Esophagus squamous epithelium (tissue), 5 donors: ENCODE measurements at places on chromosomes 12 and 14.

GRCh38 chr14:43031598-43031997, 1424.9 kb downstream of the LRFN5 start:
- DNase-seq = no peak

DNA sequence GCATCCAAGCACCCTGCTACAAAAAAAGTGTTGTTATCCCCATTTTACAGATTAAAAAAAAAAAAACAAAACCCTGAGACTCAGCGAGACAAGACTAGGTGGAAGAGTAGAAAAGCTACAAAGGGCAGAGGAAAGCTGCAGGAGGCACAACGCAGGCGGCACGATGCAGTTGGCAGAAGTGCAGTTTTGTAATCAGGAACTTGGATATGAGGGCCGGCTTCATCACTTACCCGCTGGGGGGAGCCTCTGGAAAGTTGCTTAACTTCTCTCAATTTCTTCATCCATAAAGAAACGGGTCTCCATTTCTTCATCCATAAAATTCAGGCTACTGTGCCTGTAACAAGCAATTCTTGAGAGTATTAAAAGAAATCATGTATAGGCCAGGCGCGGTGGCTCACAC, 33.1 kb upstream of the CCDC60 start:
- DNase-seq = no peak

DNA sequence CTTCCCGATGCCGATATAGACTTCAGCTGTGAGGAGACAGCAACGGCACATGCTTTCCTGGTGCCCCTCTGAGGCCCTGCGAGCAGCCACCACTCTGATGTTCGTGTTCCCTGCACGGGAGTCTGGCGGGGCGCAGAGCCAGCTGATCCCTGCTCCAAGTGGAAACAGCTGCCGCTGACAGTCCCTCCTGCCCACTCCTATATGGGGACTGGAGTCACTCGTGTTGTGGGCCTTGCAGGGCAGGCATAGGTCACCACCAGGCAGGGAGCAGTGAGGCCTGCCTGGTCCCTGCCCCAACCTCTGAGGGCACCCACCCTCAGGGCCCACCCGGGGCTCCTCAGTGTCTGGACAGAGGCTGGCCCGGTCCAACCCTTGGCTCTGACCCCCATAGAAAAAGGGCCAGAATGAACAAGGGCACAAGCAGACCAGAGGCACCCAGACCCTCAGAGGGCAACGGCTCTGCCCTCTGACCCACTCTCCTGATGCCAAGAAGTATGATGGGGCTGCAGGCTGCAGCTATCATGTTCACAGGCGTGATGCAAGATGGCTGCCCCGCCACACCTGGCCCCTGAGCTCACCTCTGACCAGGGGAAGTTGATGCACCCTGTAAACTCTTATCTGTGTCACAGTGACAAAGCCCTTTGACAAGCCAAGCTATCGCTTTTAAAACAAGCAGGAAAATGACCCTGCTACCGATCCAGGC, 181.6 kb downstream of the CALM1 start:
- DNase-seq = no peak

DNA sequence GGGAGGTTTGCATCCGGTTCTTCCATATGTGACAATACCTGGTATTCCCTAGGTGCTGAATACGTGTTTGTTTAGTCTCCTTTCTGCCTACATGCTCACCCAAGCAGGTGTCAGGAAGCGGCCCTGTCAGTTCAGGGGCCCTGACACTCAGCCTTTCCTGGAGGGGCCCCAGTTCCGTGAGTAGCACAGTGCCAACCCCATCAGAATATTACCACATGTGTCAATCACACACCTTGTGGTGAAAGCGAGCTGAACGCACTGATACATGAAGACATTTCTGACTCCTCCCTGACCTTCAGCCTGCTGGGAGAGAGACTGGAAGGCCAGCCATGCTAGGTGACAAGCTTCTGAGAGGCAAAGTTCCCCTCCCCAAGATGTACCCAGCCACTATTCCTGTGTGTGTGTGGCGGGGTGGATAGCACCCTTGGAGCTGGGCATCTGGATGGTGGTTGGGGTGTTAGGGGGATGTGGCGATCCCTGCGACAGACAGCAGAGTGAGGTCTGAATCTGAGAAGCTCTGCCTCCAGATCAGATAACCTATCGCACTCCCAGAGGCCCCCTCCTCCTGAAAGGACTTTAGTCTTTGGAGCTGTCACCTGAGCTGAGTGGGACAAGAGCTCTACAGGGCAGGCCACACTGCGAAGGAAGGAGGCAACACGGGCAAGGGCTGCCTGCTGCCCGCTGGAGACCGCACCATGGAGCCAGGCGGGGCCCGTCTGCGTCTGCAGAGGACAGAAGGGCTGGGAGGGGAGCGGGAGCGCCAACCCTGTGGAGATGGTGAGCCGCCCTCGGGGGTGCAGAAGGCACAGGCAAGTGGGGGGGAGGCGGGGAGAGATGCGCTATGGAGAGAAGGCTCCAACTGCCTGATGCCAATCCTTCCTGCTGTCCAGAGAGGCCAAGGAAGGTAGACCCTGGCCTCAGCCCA, at the start of gene SOAT2:
TSS of gene SOAT2 (plus strand) at position 604 of the 925 bp plus-strand sequence. CDS start at position 696, 92 bp downstream.
- no peak for DNase-seq

GRCh38 chr12:114254998-114255397, 150.9 kb downstream of the TBX5 start:
- DNase-seq = no peak

DNA sequence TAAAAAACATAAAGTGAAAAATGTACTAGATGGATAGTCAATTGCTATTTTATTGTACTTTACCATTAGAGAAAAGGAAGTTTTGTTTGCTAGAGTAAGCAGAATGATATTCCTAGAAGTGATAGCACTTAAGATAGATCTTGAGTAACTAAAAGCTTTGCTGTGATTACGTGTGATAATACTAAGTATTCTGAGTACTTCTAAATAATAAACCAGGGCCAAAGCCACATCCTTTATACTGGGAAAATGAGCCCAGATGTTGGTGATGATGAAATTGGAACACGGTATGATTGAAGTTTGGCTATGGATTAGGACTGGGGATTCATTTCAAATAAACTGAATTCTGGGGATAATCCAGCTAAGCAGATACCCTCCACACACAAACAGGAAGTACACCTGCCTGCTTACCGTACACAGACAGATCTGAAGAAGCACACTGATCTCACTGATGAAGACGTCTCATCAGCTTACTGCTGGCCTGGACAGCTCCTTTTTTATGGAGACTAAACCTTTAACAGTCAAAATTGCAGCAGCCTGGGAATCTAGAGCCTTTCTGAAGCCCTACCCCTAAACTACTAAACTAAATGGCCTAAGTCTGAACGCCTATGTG, 199.8 kb downstream of the LRFN5 start:
- DNase-seq = no peak

DNA sequence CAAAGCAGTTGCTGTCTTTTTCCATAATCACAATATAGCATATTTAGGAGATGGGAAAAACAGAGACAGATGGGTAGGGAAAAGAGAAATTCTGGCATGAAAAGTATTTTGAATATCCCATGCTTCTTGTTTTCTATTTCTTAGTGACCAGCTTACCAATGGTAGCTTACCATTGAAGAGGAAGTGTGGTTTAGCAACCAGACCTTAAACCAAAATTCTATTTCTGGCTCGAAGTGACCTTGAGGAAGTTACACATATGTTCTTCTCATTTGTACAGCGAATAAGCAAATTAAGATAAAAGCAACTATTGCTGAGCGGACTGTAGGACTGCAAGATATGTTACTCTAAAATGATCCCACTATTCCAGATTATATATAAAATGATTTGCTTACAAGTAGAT, 82.9 kb downstream of the FGD4 start:
- DNase-seq = no peak

GRCh38 chr12:55852740-55853139, 10.0 kb upstream of the MMP19 start:
- no peak for DNase-seq

GRCh38 chr12:80232837-80233236, 133.5 kb downstream of the OTOGL start:
- DNase-seq = no peak

DNA sequence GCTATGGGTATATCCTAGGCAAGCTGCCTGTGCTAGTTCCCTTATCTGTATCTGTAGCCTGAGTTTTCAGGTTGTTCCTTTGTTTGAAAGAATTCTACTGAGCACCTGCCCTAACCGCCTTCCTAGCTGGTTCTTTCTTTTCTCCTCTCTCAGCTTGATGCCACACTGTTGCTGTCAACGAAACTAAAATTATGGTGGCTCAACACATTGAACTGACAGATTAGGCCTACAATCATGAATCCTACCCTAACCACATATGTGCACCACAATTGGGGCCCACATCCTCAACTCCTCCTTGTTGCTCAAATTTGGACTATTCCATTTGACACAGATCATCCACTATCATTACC, 36.2 kb upstream of the RESF1 start:
- no peak for DNase-seq

- no peak for DNase-seq
These were observed 37.4 kb downstream of the IFT43 start for GRCh38 chr14:76022991-76023390.

DNA sequence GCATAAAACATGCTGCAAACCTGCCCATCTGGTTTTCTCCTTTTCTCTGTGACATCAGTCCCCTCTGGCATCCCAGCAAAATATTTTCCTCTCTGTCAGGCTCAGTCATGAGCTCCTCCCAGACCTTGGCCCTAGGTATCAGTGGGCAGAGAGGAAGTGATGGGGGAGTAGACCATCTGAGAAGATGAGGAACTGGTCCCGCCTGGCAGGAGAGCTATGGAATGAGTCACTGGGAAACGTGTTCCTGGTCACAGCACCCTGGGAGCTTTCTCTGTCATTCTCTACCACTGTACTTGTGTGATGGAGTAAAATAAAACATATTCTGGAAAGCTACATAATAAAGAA, 5.0 kb upstream of the SRSF9 start:
- no peak for DNase-seq

DNA sequence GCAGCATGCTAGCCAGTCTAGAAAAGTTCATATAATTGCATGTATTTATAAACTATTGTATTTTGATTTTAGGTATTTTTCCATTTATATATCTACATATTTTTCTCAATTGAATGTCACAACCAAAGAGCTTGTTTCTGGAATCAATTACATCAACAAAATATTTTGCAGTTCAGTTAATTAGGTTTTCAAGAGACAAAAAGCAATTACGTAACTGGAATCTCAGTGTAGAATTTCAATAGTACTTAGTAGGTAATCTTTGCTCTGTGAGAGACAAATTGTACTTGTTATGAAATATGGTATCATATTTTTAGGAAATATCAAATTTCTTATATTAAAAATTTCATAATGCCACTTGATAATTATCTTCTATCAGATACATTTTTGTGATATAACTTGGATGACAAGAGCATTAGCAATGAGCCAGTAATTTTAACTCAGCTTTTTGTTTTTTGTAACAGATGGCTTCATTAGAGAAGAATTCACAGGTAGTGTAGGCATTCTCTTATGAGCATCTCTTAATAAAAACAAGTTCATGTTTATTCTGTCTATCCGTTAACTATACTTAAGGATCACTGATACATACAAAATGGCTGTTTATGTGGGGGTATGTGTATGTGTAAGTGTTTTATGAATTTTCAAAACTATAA, 774.7 kb downstream of the C12orf50 start:
- no peak for DNase-seq

DNA sequence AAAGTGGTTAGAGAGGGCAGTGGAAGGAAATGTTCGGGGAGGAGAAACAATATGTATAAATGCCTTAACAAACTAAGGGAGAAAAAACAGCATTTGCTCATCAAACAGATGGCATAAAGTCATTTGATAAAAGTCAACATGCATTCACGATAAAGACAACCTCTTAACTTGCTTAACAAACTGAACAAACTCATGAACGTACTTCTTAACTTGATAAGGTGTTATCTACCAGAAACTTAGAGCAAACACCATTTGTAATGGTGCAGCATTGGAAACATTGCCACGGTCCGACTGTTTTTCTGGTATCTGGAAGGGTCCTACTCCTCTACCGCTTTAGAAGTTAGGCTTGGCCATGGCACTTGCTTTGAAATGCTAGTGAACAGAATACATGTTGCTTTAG, 4.2 kb upstream of the RPS6KL1 start:
- DNase-seq = no peak

- DNase-seq = no peak
These were observed 20.1 kb upstream of the CERS5 start for GRCh38 chr12:50187084-50187900.

DNA sequence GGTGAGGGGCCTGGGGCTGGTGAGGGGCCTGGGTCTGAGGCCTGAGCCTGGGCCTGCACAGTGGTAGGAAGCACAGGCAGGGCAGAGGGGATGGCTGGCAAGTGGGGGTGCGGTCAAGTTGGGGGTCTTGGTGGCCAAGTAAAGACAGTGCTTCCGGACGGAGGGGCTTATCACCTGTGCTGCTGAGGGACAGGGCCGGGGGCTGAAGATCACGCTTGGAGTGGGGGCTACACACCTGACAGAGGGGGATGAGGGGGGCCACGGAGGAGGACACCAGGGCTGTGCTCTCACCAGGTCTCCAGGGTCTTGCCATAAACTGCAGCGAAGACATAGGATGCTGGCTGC, 12.2 kb downstream of the TEDC1 start:
- DNase-seq = no peak

- no peak for DNase-seq
These were observed 63.2 kb downstream of the SCARB1 start for GRCh38 chr12:124800506-124800905.

DNA sequence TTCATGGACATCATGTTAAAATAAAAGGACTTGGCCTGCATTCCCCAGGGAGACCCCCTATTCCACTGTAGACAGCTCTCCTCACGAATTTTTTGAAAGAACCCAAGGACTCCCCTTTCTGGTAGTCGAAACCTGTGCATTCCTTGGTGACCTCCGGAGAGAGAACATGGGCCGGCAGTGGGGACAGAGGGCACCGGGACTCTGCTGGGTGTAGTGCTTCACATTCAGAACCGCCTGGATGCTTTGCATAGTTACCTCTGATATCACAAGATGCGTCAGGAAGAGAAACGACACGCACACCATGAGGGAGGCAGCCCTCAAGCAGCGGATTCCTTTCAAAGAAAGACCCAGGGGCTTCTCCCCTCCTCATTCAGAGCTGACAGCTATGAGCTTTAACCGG, 9.7 kb downstream of the CKAP4 start:
- no peak for DNase-seq

DNA sequence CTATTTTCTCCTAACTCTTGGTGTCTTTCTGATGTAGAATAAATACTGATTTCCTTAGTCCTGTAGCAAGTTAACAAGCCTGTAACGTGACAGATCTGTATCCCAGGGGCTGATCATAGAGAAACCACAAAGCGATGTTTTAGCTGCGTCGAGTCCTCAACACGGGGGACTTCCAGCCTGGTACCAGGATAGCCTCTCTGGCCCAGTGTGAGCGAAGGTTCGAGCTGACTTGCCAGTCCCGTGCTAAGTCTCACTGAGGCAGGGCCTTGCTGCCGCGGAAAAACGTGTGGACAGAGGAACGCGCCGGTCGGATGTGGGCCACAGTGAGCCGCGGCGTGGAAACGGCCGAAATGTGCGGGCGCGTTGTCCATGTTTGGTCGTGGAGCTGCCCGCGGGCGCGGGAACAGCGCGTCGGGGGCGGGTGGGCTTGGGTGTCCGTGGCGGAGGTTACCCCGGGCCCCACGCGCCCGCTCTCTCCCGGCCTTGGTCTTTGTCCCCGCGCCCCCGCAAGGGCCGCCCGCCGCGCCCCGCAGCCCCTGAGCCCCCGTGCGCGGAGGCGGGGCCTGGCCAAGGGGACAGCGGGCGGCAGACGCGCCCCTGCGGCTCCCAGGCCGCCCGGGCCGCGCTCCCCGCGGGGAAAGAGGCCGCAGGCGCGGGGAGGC, 531 bp upstream of the EML1 start:
- no peak for DNase-seq

- no peak for DNase-seq
These were observed 157.4 kb upstream of the FOXG1 start for GRCh38 chr14:28608851-28609828.
